Heart right ventricle (tissue), 16 donors: ENCODE measurements at places on chromosomes 13 and 19. TPM values are rescaled to one million over a fixed set of nuclear protein-coding genes. Genes with fewer than 3 reads are reported as not detected.

DNA sequence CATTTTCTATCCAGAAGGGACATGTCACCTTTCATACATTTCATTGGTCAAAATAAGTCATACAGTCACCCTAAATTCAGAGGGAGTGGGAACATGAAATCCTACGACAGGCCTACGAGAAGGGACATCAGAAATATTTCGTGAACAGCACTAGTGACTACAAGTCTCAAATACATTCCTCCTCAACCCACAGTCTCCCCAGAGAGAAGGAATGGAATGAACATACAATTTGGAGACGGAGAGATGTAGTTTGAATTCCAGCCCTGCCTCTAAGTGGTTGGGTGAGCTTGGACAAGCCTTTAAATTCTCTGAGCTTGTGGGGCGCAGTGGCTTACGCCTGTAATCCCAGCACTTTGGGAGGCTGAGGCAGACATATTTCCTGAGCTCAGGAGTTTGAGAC, 9.9 kb downstream of the SERTM1 start:
- H3K27me3 ChIP-seq = no peaks in the 10 kb centered on the region
- no peaks in the 10 kb centered on the region for H3K4me1 ChIP-seq
- no peak overlapping the region for H3K4me3 ChIP-seq

DNA sequence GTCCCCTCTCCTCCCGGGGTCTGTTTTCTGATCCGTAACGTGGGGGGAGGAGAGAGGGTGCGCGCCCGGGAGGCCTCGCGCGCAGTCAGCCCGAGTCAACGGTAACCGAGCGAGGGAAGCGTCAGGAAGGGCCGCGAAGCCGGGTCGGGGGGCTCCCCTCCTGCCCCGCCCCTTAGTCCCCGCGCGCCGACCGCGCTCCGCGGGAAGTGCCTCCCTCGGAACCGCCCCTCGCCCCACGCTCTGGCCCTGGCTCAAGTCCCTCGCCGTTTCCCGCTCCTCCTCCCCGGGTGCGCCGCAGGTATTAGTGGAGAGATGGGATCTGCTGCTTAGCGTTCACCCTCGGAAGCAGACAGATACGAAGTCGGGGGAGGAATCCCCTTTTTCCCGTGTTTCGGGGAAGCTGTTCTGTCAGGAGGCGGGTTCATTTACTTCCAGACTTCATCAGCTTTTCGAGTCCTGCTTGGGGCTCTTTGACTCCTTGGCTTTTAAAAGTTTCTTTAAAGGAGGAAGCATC, 770 bp downstream of the HNRNPM start:
- DNase-seq = peak; percentile 69
- peak overlapping the region; percentile 99 for H3K4me3 ChIP-seq
- peak overlapping the region; percentile 92 for H3K27ac ChIP-seq
- H3K36me3 ChIP-seq = no peaks in the 10 kb centered on the region

- peaks cover 31% of the 10 kb centered on the region for H3K4me1 ChIP-seq
- no peak overlapping the region for H3K4me3 ChIP-seq
- peaks cover 4% of the 10 kb centered on the region for H3K36me3 ChIP-seq
- no peaks in the 10 kb centered on the region for H3K27me3 ChIP-seq
Measured at GRCh38 chr13:45215392-45216077, 14.7 kb upstream of the KCTD4 start.

- no peak for DNase-seq
- H3K27me3 ChIP-seq = no peaks in the 10 kb centered on the region
- no peak overlapping the region for H3K4me3 ChIP-seq
- no peaks in the 10 kb centered on the region for H3K36me3 ChIP-seq
- H3K27ac ChIP-seq = no peak overlapping the region
Measured at GRCh38 chr19:55028757-55029156, 9.3 kb downstream of the GP6 start.

DNA sequence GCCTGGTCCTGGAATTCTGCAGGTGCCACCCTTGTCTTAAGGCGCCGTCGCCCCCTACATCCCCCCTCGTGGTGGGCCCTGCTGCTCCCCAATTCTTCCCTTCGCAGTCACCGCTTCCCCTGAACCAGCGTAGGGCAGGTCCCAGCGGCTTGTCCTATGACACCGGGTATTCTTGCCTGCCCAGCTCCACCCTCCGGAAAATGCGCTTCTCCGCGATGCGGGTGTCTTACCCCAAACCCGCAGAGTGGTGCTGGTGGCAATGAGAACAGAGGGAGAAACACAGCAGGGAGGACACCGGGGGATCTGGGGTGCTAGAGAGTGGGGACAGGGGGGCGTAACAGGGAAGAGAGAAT, 9.0 kb downstream of the ZNF808 start:
- H3K27ac ChIP-seq = peak overlapping the region; percentile 56
- peaks cover 28% of the 10 kb centered on the region for H3K36me3 ChIP-seq
- H3K4me3 ChIP-seq = peak overlapping the region; percentile 48
- no peaks in the 10 kb centered on the region for H3K27me3 ChIP-seq
- H3K4me1 ChIP-seq = peaks cover 15% of the 10 kb centered on the region

DNA sequence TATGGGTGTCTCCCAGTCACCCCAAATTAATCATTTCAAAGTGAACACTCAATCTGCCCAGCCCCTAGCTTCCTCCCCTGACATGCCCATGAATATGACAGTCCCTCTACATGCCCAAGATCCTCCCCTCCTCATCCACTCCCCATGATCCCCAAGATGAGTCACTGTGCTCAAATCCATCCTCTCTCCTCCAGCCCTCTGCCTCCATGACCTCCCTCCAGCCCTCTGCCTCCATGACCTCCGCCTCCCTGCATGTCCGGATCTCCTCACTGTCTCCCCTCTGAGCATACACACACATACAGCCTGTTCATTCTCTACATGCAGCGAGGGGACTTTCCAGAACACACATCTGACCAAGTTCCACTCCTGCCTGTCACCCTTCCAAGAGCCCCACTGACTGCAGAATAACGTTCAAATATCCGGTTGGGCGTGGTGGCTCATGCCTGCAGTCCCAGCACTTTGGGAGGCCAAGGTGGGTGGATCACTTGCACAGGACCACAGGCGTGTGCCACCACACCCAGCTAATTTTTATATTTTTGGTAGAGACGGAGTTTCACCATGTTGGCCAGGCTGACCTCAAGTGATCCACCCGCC, 18.4 kb upstream of the FEM1A start:
- H3K36me3 ChIP-seq = no peaks in the 10 kb centered on the region
- no peak overlapping the region for H3K27ac ChIP-seq
- DNase-seq = no peak
- no peak overlapping the region for H3K4me3 ChIP-seq
- no peaks in the 10 kb centered on the region for H3K27me3 ChIP-seq

GRCh38 chr19:12647490-12648071, 19.0 kb downstream of the MAN2B1 start:
- no peaks in the 10 kb centered on the region for H3K27me3 ChIP-seq
- H3K27ac ChIP-seq = no peak overlapping the region
- H3K4me1 ChIP-seq = peaks cover 9% of the 10 kb centered on the region

GRCh38 chr13:51064753-51065152, 46.3 kb downstream of the C13orf42 start:
- no peak for DNase-seq
- H3K4me1 ChIP-seq = peaks cover 5% of the 10 kb centered on the region
- no peaks in the 10 kb centered on the region for H3K36me3 ChIP-seq
- H3K27me3 ChIP-seq = no peaks in the 10 kb centered on the region
- H3K27ac ChIP-seq = no peak overlapping the region
- H3K4me3 ChIP-seq = no peak overlapping the region

DNA sequence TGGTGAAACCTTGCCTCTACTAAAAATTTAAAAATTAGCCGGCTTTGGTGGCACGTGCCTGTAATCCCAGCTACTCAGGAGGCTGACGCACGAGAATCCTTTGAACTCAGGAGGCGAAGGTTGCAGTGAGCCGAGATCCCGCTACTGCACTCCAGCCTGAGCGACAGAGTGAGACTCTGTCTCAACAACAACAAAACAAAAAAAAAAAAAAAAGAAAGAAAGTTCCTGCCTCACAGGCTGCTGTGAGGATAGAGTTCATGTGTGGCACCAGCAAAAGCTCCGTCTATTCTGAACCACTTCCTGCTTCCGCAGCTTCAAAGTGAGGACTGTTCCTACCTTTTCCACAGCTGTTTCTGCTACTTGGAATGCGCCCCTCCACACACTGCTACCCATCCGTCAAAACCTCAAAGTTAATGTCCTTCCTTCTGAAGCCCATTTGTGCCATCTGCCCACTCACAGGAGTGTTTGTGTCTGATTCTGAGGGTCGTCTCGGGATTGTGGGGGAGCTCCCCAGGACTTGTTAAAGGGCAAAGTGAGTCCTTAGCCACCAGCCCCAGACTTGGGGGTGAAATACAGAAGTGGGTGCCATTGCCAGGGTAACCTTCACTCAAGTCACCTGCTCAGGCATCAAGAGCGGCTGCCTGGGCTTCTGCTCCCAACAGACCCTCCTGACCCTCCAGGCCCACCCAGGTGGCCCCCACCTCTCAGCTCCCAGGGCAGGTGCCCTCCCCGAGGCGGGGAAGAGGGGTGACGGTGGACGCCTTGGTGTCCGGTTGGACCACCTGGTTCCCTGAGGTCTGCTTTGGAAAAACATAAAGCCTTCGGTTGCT, 2.9 kb downstream of the MFSD12 start:
- peaks cover 10% of the 10 kb centered on the region for H3K4me1 ChIP-seq
- no peaks in the 10 kb centered on the region for H3K27me3 ChIP-seq
- no peak for DNase-seq
- no peaks in the 10 kb centered on the region for H3K36me3 ChIP-seq
- H3K27ac ChIP-seq = no peak overlapping the region

GRCh38 chr13:29156136-29156535, 336.0 kb downstream of the MTUS2 start:
- H3K27me3 ChIP-seq = no peaks in the 10 kb centered on the region
- no peak for DNase-seq
- no peaks in the 10 kb centered on the region for H3K4me1 ChIP-seq

DNA sequence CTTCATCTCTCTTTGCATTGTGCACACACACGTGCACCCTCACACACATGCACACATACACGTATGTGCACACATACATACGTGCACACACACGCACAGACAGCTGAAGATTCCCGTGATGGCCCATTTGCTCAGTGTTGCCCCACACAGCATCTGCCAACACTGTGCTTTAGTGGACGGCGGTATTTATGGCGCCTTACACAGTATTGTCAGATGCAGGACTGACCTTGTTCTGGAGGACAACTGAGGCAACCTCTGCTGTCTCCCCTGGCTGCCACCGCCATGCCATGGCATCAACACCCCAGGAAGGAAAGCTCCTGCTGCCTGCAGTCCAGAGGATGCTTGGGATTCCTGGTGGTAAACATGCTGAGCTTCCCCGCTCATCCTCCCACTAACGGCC, 316.4 kb downstream of the TEX29 start:
- peaks cover 16% of the 10 kb centered on the region for H3K27me3 ChIP-seq
- no peaks in the 10 kb centered on the region for H3K36me3 ChIP-seq
- H3K27ac ChIP-seq = no peak overlapping the region
- H3K4me3 ChIP-seq = no peak overlapping the region

DNA sequence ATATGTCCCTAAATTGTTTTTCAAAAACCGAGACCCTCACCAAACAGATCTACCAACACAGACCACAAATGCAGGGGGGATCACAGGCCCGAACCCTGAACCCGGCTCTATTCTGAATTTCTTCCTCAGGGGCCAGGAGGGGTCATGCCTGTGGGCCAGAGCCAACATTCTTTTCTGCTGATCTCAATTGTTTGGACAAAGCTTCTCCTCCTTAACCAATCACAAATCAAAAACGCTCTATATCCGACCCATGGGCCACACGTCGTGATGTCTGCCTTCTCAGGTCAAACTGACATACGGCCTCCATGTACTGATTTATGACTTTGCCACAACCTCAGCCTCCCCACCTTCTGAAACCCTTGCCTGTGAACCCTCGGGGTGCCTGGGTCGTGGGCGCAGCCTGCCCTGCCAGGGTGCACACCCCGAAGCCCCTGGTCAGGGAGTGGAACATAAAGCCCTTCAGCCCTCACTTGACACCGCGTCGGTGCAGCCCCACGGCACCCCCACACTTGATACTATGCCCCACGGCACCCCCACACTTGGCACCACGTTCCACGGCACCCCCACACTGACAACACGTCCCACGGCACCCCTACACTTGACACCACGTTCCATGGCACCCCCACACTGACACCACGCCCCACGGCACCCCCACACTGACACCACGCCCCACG, 58.4 kb upstream of the C13orf46 start:
- peaks cover 45% of the 10 kb centered on the region for H3K4me1 ChIP-seq
- H3K27ac ChIP-seq = no peak overlapping the region
- no peak for DNase-seq

DNA sequence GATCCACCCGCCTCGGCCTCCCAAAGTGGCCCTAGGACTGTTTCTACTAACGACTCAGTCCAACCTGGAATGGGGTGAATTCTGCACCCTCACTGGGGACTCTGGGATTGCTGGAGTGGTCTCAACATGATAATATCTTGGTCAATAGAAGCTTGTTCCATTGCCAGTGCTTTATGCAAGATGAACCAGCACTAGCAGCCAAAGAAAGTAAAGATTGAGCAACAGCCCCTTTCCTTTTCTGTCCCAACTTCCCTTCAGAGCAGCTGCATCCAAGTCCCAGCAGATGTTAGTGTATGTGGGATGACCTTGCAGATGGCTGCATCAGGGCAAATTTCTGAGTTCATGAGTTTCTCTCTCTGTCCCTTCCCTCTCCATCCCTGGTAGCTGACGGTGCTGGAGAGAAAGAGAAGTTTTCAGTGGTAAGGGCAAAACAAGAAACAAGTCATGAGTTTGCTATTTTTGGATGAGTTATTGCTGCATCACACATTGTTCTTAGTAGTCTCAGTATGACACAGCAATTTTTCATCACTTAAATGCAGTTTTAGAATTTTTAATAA, 183.6 kb upstream of the EDNRB start:
- H3K27me3 ChIP-seq = no peaks in the 10 kb centered on the region
- no peak overlapping the region for H3K4me3 ChIP-seq
- no peaks in the 10 kb centered on the region for H3K36me3 ChIP-seq
- DNase-seq = peak; percentile 15
- no peak overlapping the region for H3K27ac ChIP-seq
- no peaks in the 10 kb centered on the region for H3K4me1 ChIP-seq

DIAPH3 gene
- 0.15 TPM for total RNA-seq

TPP2 gene
- total RNA-seq = 28.5 TPM

DACT3 gene
- total RNA-seq = 29.3 TPM

C19orf67 gene
- not detected for total RNA-seq

PRODH2 gene
- total RNA-seq = not detected

STARD13 gene
- total RNA-seq = 27.9 TPM

ZNF709 gene
- 1.2 TPM for total RNA-seq

CGB3 gene
- not detected for total RNA-seq

PRR36 gene
- not detected for total RNA-seq

TUBB4A gene
- 0.45 TPM for total RNA-seq

ZSCAN5B gene
- not detected for total RNA-seq

METTL21C gene
- not detected for total RNA-seq
